ENCODE measurements at places on chromosomes 4 and X.

GRCh38 chrX:122389005-122389404 is 795.1 kb upstream of the GRIA3 start:
- no peak for DNase-seq

- no peak for DNase-seq
Observed at GRCh38 chrX:46433892-46434291, 111.3 kb downstream of the ZNF674 start.

DNA sequence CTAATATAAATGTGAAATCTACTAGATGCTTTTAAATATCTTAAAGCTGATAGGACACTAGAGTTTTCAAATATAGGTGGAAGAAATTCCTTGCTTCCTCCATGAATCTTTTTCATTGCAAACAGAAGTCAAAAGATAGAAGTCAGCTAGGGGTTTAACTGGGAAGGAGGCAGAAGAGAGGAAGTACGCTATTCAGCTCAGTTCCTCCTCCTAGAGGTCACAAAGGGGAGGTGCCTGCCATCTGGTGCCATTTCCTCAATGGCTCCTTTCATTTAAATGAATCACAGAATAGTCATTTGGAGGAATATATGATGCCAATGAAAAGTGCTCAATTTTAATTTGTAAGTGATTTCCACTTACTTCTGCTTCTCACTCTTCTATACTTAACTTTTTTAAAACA is 8.5 kb downstream of the COL25A1 start:
- DNase-seq: peak; percentile 36

DNA sequence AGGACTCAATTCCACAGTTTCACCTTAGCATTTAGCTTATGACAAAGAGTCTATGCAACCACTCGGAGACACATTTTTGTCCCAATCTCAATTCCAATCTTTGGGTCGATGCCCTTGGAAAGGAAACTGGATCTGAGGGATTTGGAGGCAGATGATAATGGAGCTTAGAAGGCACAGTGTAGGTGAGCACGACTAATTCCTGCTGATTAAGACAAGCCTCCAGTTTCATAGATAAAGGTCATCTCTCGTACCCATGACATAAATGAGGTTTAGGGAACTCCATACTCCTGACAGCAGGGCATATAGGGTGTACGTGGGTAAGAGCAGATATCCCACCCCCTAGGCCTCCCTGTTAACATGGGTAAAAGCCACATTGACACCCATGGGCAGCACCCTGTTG is 24.4 kb upstream of the ZNF718 start:
- DNase-seq: no peak

- DNase-seq: no peak
Observed at GRCh38 chrX:108437349-108438109, 693 bp downstream of the COL4A6 start.
